ENCODE measurements at places on chromosomes 4 and X. TPM values are rescaled to one million over a fixed set of nuclear protein-coding genes. Genes with fewer than 3 reads are reported as not detected.
A peak's percentile ranks its signal among the peaks of the same experiment; 100 is the strongest.

The GPR101 gene
- total RNA-seq = not detected

The STARD8 gene
- 3.0 TPM for total RNA-seq

The DMD gene
- 7.4 TPM for total RNA-seq

The JCHAIN gene
- total RNA-seq = not detected

The XAGE1B gene
- total RNA-seq = not detected

The FRMD7 gene
- not detected for total RNA-seq

DNA sequence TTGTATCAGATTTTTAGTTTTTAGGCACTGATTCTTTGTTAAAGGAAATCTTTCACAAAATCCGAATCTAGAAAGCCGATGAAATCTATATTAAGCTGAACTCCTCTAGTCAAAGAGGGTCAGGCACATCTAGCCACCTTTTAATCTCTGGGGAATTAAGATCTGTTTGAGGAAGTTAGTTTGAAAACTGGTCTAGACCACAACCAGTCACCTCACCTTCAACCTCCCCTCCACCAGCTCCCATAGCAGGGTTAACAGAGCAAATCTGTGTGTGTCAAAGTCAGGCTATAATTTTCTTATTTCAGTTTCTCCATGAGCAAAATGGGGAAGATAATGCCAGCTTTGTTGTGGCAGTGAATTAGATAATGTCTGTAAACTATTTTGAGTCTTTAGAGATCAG lies 110.0 kb upstream of the IGFBP7 start:
- DNase-seq = no peak
- H3K27me3 ChIP-seq = no peaks in the 10 kb centered on the region
- peaks cover 3% of the 10 kb centered on the region for H3K4me1 ChIP-seq
- no peaks in the 10 kb centered on the region for H3K36me3 ChIP-seq
- no peak overlapping the region for H3K27ac ChIP-seq
- no peak overlapping the region for H3K4me3 ChIP-seq

- H3K4me1 ChIP-seq = no peaks in the 10 kb centered on the region
- no peak for DNase-seq
- H3K27ac ChIP-seq = no peak overlapping the region
- H3K36me3 ChIP-seq = no peaks in the 10 kb centered on the region
- H3K4me3 ChIP-seq = no peak overlapping the region
- no peaks in the 10 kb centered on the region for H3K27me3 ChIP-seq
These were observed 153.5 kb downstream of the SLC10A7 start for GRCh38 chr4:146368209-146368608.

DNA sequence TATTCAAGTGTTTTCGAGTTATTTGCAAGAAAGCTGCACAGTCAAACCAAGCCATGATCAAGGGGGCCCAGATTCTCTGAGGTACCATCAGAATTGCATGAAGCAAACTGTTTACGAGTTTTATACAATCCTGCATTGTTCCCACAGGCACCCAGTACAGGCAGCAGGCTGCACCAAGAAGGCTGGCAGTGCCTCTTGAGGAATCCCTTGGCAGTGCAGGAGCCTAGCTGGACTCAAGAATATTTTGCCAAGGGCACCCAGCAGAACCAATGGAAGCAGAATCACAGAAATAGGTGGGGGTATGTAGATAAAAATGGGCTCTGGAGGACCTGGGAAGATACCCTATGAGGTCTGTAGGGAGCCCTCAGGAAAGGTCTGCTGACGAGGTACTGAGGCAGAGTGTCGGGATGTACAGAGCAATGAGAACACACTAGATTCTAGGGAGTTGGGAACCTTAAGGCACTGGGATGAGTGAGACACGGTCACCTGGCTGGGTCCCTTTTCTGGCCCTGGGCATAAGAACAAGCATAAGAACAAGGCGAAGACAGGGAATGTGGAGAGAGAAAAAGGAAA lies 2.5 kb upstream of the PLP1 start:
- H3K27me3 ChIP-seq = no peaks in the 10 kb centered on the region
- H3K27ac ChIP-seq = no peak overlapping the region
- no peaks in the 10 kb centered on the region for H3K4me1 ChIP-seq
- DNase-seq = no peak

DNA sequence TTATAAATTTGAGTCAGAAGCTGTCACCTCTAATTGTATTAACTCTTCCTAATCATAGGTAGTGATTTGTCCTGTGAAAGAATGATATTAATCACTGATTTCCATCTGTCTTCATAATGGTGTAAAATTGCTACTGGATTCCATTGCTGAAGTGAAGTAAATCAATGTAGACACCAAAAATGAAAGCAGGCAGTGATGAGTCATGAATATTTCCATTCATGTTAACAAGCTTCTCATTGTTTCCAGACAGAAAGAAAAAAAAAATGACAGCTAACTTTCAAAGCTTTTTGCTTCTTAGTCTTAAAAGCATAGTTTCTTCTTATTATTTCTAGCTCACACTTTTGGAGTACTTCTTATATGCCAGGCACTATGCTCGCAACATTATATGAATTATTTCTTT lies 21.5 kb downstream of the FAM114A1 start:
- no peaks in the 10 kb centered on the region for H3K4me1 ChIP-seq
- no peak overlapping the region for H3K4me3 ChIP-seq
- H3K36me3 ChIP-seq = no peaks in the 10 kb centered on the region
- no peaks in the 10 kb centered on the region for H3K27me3 ChIP-seq
- no peak overlapping the region for H3K27ac ChIP-seq

DNA sequence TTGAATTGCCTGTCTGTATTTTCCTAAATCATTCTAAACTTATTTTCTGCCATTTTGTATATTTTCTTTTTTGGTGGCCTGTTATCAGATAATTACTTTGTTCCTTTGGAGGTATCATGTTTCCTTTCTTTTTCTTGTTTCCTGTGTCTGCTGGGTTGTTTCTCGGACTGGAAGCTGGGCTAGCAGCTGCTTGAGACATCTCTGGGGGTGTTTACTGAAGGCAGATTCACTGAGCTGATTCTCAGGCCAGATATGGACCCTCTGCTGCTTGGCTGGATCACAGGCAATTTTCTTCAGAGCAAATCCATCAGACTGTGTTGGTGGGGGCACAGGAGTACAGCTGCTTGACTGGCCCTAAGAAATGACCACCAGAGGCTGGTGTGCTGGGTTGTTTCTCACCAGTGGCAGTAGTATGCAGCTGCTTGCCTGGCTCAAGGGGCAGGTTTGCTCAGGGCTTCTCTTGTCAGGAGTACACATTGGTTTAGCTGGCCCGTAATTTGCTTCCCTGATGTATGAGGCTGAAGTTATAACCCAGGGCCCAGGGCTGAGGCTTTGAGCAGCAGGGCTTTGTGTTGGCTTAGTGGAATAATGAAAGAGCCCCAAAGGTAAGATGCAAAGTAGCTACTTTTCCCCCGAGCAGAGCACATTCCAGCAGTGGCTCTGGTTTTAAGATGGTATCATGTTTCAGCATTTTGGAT lies 680.6 kb downstream of the TECRL start:
- peaks cover 3% of the 10 kb centered on the region for H3K4me1 ChIP-seq
- no peaks in the 10 kb centered on the region for H3K36me3 ChIP-seq
- no peaks in the 10 kb centered on the region for H3K27me3 ChIP-seq
- H3K4me3 ChIP-seq = no peak overlapping the region
- peak; percentile 48 for DNase-seq
- H3K27ac ChIP-seq = no peak overlapping the region

- no peaks in the 10 kb centered on the region for H3K36me3 ChIP-seq
- H3K4me1 ChIP-seq = no peaks in the 10 kb centered on the region
- H3K4me3 ChIP-seq = no peak overlapping the region
- no peaks in the 10 kb centered on the region for H3K27me3 ChIP-seq
- DNase-seq = no peak
- no peak overlapping the region for H3K27ac ChIP-seq
These were observed 35.1 kb upstream of the TACR3 start for GRCh38 chr4:103754844-103755243.

GRCh38 chr4:189177130-189177529 lies 763.5 kb upstream of the FRG1 start:
- no peak for DNase-seq
- H3K4me1 ChIP-seq = peaks cover 2% of the 10 kb centered on the region
- H3K4me3 ChIP-seq = no peak overlapping the region
- H3K27me3 ChIP-seq = no peaks in the 10 kb centered on the region
- no peaks in the 10 kb centered on the region for H3K36me3 ChIP-seq

DNA sequence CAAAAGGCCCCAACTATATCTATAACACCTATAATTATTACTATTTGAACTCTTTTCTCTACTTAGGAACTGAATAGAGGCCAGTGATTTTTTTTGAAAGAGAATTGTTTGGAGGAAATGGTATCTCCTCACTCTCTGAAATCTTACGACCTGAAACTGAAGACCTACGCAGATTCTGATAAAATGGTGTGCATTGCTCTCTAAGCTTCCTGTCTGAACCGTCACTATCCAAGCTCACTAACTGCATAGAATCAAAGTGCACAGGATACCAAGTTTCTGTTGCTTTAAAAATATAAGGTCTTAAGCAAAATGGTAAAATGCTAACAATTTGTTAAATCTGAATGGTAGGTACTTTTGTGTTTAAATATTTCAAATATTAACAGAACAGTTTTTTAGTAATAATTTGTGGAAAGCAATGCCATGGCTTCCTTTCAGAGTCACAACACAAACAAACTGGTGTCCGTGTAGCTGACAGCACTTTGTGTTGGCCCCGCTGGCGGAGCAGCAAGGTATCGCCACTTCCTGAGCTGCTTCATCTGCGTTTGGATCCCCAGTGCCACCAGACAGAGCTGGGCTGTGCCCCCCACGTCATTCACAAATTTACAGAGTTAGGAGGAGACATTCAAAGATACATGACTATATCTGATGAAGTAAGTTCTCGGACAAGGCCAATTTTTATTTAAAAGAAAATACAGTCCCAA lies 313.9 kb downstream of the FBXW7 start:
- H3K36me3 ChIP-seq = no peaks in the 10 kb centered on the region
- H3K4me3 ChIP-seq = no peak overlapping the region
- no peaks in the 10 kb centered on the region for H3K4me1 ChIP-seq

DNA sequence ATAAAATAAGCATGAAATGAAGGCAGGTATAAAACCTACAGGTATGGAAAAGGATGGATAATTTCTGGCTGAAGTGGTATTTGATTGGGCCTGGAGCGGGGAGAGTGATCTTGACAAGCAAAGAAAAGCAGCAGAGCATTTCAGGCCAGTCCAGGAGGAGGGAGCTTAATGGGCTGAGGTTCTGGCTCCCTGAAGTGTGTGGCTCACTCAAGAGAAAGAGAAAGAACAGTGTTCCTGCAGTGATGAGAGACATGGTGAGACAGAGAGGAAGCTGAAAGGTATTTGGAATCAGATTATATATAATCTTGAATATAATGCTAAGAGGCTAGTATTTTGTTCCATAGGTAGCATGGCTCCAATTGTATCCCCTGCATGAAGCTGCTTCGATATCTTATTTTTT lies 153.5 kb downstream of the MGST2 start:
- no peaks in the 10 kb centered on the region for H3K27me3 ChIP-seq
- H3K27ac ChIP-seq = no peak overlapping the region
- peaks cover 34% of the 10 kb centered on the region for H3K4me1 ChIP-seq
- H3K4me3 ChIP-seq = no peak overlapping the region

GRCh38 chr4:140257461-140258305 lies 103.7 kb upstream of the MAML3 start:
- no peaks in the 10 kb centered on the region for H3K27me3 ChIP-seq
- no peaks in the 10 kb centered on the region for H3K36me3 ChIP-seq
- H3K4me3 ChIP-seq = no peak overlapping the region
- no peak for DNase-seq
- H3K4me1 ChIP-seq = peaks cover 2% of the 10 kb centered on the region
- H3K27ac ChIP-seq = no peak overlapping the region

DNA sequence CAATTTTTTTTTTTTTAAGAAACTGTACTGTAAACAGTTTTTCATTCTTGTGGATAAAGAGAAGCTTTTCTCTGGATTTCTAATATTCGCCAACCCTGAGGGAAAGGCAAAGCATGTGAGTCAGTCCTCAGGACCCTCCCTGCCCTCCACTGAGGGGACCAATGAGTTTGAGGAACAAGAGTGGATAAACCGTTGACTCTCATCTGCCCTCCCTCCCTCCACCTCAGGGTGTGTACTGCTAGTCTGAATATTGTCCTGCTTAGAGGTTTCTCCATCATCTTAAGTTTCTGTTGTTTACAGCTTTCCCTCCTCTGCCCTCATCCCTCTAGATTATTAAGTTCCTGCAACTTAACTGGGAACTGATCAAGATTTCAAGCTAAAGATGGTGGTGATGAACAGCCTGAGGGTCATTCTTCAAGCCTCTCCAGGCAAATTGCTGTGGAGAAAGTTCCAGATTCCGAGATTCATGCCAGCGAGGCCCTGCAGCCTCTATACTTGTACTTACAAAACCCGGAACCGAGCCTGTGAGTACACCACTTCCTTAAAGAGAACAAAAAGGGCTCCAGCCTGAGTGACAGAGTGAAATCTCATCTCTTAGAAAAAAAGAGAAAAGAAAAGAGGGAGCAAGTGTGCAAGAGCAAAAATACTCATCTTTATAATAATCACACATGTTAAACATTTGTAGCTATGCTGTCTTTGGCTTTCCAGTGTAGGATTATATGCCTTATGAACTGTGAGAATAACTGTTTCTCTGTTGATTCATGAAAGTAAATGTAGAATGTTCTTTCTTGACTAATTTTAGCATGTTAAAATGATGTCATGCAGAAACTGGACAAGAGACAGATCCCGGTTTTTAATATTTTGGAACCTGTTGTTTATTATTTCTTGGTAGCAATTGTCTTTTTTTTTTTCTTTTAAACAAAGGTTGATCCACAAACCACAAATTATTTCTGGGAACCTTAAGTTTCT lies 11.9 kb downstream of the CA5B start:
- no peak for DNase-seq
- H3K4me3 ChIP-seq = no peak overlapping the region
- no peak overlapping the region for H3K27ac ChIP-seq
- no peaks in the 10 kb centered on the region for H3K36me3 ChIP-seq
- no peaks in the 10 kb centered on the region for H3K27me3 ChIP-seq

DNA sequence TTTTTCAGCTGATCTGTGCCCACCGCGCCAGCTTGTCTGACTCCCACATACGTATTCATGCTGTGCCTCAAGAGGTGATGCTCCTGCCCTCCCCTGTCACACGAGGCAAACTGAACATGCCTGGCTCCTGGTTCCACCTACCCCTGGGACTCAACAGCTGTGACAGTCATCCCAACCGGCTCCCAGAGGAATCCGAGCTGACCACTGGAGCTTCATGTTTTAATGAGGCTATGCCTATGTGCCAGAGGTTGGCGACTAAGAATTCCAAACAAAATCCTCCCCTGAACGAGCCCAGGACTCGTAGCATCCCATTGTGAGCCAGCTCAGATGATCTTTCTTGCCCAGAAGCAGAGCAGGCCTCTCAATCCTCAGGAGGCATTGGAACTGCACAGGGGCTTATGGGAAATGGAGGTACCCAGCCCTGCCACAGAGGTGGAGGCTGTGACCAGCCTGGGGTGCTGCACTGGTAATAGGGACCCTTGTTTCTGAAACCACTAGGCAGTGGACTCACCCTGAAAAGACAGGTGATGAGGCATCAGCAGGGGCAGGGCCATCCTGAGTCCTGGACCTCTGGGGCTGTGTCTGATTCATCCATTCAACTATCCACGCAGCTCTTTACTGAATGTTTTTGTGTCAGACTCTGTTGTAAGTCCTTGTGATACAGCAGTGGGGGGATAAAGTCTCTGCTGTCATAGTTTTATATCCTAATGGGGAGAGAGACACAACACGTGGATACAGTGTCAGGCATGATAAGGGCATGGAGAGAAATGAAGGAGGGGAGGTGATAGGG lies 325.0 kb downstream of the EVC2 start:
- H3K27me3 ChIP-seq = no peaks in the 10 kb centered on the region
- H3K36me3 ChIP-seq = no peaks in the 10 kb centered on the region
- no peak for DNase-seq
- H3K4me1 ChIP-seq = no peaks in the 10 kb centered on the region

Measured in H1 (cell line).